ENCODE measurements at places on chromosomes 13 and 19.

GRCh38 chr19:20858218-20858617 is 64.8 kb upstream of the ZNF85 start:
- no peak for DNase-seq

- peak; percentile 80 for DNase-seq
Measured at GRCh38 chr13:109180905-109181425, 551.6 kb downstream of the MYO16 start.

- no peak for DNase-seq
Measured at GRCh38 chr13:43304945-43305344, 281.6 kb downstream of the DNAJC15 start.

GRCh38 chr13:20131057-20131832 is 29.6 kb downstream of the GJA3 start:
- DNase-seq, result no peak

DNA sequence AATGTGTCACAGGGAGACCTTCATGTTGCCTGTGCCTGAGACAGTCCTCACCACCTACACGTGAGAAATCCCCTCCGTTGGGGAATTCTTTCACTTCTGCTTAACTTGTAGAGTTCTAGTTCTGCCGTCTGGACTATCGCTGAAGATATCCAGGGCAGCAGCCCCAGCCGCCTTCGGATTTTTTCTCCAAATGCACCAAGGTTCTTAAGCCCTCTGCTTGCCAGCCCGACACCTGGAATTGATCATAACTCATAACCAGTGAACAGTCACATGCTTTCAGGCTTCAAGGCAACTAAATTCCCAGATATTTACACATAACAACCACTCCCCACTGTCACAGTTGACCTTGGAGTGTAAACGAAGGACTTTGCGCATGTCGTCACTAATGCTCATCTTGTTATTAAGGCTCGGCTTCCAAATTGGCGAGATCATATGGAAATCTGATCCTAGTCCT is 114.4 kb downstream of the RAB20 start:
- no peak for DNase-seq

DNA sequence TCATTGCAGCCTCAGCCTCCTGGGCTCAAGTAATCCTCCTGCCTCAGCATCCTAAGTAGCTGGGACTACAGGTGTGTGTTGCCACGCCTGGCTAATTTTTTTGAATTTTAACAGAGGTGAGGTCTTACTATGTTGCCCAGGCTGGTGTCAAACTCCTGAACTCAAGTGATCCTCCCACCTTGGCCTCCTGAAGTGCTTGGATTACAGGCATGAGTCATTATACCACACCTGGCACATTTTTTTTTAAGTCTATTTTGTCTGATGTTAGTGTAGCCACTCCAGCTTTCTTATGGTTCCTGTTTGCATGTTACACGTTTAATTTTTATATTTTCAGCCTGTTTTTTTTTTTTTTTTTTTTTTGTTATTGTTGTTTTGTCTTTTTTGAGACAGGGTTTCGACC is 24.8 kb downstream of the KDM4B start:
- DNase-seq, result no peak

DNA sequence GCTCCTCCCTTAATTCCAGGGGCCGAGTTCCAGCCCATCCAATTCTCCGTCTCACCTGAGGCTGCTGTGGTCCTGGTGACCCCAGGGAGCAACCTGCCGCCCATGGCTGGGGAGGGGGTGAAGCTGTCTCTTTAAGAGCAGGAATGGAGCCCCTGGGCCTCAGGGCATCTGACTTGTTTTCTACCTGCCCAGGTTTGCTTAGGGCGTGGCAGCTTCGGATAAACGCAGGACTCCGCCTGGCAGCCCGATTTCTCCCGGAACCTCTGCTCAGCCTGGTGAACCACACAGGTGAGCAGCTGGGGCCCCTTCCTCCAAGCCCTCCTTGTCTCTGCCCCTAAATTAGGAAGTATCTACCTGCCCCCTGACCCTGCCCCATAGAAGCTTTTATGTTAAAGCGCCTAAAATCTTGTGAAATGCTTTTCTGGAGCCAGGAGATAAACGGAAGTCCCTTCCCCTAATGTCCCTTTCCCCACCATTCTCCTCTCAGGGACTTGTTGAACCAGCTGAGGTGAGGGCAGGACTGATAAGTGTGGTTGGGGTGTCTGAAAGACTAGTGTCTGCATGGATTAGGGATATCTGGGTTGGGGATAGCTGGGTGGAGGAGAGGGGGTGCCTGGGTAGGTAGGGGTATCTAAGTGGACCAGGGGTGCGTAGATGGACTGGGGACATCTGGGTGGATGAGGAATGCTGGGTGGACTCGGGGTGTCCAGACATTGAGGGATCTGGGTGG is 614 bp downstream of the FXYD3 start:
- no peak for DNase-seq

DNA sequence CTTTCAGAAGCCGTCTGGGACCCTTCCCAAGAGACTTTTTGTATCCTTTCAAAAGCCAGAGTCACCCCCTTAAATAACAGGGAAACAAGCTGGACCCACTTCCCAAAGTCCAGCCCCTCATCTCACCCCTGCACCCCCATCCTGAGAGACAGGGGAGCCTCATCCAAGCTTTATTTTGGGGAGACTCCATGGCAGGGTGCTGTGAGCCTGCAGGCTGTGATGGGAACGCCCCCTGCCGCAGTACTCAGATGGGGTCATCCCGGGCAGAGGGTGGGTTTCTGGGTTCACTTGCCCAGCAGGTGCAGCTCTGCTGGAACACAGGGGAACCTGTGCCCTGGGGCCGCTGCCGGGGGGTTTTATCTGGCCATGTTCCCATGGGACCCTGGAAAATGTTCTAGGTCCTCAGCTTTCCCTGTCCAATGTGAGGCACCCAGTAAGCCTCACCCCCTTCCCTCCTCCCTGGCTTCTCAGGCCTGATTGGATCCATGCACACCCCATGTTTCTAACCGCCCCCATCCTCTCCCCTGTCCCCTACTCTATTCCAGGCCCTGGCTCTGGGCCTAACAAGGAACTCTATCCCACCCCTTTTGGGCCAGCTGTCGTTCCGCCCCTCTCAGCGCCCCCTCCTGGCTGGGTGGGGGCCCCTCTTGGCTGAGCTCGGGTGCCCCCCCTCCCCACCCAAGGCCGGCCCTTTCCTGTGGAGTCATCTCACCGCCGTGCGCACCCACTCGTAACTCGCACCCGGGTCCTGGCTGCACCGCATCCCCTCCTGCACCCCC is 1.0 kb downstream of the HIF3A start:
- no peak for DNase-seq

DNA sequence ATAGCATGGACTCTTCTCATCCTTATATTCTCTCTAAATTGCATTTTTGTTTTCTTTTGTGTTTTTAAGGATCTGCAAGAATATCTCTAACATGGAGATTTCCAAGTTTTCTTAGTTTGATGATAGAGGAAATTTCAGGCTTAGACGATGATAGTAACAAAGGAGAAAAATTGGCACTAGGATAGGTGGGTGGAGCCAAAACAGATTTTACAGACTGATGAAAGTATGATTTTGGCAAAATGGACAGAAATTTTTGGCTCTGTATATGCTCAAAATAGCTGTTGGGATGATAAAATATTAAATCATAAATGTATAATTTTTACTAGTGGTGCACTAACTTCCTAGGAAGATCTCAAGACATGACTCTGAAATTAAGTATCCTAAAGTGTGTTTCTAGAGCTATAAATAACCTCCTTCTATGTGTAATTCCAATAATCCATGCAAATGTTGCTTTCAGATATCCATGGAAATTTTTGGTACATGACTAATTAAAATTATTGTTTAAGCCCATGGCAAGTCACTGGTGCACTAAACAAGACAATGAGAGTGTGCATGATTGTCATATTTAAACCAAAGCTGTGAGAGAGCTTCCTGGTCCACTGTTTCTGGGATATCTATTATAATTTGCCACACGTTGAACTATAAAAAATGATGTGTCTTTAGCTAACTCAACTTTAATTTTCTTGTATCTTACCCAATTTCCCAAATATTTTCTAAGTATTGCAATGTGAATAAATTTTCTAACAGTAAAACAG is 55.8 kb upstream of the NBEA start:
- DNase-seq, result no peak

DNA sequence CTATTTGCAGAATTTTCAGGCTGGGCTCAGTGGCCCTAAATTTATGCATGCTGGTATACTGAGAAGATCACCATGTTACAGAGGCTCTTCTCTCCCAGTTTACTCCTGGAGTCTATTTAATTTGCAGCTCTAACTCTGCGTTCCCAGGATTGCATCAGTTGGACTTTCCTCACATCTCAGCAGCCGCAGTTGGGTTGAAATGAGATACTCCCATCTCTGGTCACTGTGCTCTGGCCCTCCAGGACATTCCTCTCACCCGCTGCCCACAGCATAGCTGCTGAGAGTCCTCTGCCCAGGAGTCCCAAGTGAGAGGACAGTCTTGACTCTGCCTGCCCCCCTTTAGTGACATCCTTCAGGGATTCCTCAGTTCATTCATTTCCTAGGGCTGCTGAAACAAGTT is 150.9 kb downstream of the LACC1 start:
- DNase-seq, result no peak

DNA sequence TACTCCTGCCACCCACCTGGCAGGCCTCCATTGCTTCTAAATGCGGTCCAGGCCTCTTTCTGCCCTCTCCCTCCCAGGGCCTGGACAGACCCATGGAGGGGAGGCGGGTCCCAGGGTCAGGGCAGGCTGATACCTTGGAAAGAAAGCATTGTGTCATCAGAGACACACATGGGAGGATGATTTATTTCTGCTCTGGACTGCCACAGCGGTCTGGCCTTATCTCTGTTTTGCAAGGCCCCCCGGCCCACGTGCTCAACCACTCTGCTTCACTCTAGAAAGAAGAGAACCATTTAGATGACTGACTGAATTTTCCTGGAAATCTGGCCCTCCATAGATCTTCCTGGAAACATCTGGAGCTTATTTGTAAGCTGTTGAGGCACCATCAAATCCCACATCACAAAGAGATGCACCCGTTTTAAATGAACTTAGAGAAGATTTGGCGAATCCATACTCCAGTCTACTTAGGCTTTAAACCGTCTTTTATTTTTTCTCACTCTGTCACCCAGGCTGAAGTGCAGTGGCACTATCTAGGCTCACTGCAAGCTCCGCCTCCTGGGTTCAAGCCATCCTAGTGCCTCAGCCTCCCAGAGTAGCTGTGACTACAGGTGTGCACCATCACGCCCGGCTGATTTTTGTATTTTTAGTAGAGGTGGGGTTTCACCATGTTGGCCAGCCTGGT is 48.3 kb upstream of the URI1 start:
- no peak for DNase-seq

DNA sequence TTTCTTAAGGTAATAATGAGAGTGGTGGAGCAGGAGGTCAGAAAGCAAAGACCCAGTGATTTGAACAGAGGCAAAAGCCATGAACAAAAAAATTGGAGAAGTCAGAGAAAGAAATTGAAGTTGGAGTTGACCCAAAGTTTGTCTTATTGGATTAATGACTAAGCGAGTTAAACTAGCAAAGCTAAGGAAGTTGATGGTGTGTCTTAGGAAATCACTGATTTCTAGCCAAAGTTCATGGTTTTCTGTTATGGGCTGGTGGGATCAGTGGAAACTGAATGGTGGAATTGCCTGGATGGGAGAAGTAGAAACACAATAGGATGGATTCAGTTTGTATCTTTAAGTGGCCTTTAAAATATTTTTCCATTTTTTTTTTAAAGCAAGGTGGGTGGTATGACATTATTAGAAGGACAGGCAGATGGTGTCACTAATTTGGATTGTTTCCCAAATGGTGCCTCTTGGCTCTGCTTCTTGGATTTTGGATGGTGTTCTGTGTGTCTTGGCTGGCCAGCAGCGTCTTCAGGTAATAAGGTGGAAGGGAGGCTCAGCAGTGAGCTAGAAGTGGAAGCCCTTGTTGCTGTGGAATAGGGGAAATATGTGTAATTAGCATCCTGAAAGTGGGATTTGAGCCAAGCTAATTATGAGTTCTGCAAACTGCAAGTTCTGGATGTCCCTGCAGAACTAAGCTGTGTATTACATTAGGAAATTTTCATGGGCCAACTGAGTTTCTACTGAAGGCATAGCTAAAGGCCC is 302.9 kb downstream of the LMO7 start:
- no peak for DNase-seq

GRCh38 chr19:4058693-4059452 is 7.8 kb downstream of the ZBTB7A start:
- no peak for DNase-seq

DNA sequence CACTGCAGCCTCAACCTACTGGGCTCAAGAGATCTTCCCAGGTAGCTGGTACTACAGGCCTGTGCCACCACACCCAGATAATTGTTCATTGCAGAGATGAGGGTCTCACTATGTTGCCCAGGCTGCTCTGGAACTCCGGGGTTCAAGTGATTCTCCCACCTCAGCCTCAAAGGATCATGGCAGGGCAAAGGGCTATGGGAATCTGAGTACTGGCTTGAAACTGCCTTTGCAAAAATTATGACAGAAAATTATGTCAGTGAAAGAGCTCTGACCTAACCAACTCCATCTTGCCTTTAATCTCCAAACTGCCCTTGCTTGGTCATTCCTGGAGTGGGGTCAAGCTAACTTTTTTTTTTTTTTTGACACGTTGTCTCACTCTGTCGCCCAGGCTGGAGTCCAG is 1.3 kb upstream of the DNASE2 start:
- DNase-seq, result no peak

GRCh38 chr13:59951011-59951410 is 212.7 kb downstream of the DIAPH3 start:
- DNase-seq, result no peak

- DNase-seq, result no peak
Measured at GRCh38 chr13:99463646-99464397, 37.5 kb upstream of the TM9SF2 start.

DNA sequence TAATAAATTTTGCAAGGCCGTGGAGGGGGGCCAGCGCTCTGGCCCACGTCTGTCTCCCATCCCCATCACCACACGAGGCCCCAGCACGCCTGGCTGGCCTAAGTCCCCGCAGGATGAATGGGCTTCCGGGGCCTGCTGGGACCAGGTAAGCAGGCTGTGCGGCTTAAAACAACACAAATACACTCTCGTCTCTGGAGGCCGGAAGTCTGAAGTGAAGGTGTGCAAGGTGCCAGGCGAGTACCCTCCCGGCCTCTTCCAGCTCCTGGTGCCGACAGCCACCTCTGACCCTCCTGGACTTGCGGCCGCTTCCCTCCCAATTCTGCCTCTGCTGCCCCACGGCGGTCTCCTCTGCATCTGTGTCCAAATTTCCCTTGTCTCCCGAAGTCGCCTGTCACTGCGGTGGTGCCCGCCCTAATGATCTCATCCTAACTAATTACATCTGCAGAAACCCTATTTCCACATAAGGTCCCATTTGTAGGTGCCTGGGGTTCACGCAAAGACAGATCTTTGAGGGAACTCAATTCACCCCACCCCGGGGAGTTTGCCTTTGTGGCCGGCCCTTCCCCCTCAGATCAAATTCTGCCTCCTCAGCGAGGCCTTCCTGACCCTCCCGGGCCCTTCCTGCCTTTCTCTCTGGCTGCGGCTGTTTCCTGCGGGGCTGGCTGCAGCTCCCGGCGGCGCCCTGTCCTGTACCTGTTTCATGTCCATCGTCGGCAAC is 8.1 kb upstream of the PTBP1 start:
- DNase-seq, result no peak

- no peak for DNase-seq
Measured at GRCh38 chr19:38964738-38965137, 10.8 kb downstream of the FBXO17 start.

Measured in kidney epithelial cell (primary cell).